Endothelial cell (in vitro differentiated cells): ENCODE measurements at places on chromosomes 1 and 21.

GRCh38 chr21:41369105-41369919 is 7.5 kb downstream of the MX2 start:
- DNase-seq: peak; percentile 51

GRCh38 chr1:116854716-116855115 is 55.0 kb upstream of the PTGFRN start:
- DNase-seq: no peak

DNA sequence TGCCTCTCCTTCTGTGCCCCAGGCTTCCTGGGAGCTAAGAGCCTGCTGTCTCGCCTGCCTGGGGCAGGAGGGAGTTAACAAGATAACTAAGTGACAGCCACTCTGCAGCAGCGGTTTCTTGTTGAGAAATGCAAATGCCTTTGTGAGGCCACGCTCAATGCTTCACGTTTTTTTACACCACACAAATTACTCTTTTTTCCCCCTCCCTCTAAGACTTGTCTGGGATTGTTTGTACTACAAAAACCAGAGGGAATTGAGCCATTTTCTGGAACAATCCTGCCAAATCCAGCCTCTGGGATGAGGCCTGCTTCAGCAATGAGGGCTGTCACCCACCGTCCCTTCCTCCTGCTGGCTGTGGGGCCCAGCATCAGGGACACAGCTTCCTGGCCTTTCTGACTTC is 119.6 kb downstream of the ACTL8 start:
- DNase-seq: no peak

DNA sequence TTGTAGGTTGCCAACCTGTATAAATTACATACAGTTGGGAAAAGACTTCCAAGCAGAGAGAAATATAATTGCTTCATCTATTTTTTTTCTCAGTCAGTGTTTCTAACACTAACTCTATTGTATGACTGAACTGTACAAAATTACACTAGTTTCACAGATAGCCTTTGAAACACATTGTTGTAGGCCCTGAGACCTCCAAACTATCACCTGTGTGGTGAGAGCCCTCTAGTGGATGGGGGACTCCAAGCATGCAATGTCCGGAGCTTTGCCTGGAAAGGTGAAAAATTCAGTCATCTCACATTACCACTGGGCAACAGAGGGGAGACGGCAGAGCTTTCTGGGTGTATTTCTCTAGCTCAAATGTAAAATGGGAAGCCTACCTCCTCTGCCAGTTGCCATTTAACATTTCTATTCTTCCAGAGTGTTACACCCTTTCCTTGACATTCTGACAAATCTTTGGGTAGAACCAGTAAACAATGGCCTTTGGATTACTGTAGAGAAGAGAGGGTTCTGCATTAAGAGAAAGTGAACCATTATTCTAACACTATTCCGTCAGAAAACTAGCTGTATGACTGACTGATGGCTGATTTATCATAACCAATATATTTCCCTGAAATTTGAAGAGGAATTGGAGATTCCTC is 212.2 kb downstream of the LYPLAL1 start:
- DNase-seq: peak; percentile 40

- DNase-seq: no peak
Measured at GRCh38 chr1:237763137-237763536, 127.6 kb downstream of the ZP4 start.

GRCh38 chr1:40438391-40439015 is 11.8 kb upstream of the ZFP69B start:
- DNase-seq: peak; percentile 18
